Testis (tissue), 5 donors: ENCODE measurements at places on chromosomes 5 and 9.

DNA sequence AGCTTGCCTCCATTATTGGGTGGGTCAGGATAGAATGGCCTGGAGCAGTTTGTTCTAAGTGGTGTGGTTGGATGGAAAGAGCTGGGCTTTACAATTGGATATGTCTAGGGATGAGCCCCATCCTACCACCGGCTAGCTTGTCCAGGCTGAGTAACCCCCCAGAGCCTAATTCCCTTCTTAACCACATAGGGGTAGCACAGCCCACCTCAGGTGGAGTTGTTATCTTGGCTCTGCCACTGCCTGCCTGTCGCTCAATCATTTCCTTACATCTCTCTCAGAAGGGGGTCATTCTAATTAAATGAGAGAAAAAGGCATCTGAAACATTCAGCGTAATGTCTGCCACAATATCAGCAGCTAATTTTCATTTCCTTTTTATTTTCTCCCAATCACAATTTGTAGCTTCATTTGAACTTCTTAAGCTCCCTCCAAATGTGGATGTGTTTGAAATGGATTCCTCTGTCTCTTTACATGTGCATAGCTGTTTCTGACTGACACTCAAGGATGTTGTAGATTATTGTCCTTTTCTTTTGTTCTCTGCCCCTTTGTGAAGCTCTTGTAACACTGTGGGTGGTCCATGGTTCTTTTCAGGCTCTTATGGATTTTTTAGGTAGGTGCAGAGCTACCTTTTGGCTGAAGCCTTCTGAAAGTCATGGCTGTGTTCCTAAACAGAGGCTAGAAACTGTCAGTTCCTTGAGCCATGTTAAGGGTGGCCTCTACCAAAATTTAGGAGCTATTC is 383.1 kb upstream of the KLF4 start:
- no peak for DNase-seq

GRCh38 chr9:34163434-34163833 is 15.4 kb upstream of the UBAP1 start:
- DNase-seq = no peak

GRCh38 chr5:7494481-7495130 is 98.7 kb downstream of the ADCY2 start:
- DNase-seq = no peak

DNA sequence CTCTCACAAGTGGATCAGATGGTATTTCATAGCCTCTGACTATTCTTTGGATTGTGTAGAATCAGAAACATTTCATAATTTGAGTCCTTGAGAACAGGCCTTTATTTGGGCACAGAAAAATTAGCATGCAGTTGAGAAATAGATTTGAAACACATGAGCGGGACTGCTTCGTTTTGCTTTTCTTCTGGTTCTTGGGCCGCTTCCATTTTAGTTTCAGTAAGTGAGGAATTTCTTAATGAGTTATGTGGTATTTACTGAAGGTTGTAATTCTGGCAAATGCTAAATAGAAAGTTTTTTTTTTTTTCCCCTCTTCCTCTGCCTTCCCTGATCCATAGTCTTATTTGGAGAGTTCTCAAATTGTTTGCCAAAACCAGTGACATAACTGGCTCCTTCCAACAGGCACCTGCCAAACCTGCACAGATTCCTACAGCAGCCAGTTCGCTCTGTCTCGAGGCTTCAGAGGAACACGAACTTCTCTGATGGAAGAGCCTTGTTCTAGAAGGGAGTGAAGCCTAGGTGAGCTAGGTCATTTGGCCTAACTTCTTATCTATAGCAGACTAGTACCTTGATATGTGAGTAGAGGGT is 71.2 kb upstream of the SLC28A3 start:
- no peak for DNase-seq

GRCh38 chr9:14616188-14616982 is 76.8 kb downstream of the ZDHHC21 start:
- no peak for DNase-seq

GRCh38 chr9:22030101-22030598 is 21.0 kb upstream of the CDKN2B start:
- no peak for DNase-seq

- DNase-seq = no peak
These were observed 42.5 kb downstream of the SEMA4D start for GRCh38 chr9:89455356-89455824.

DNA sequence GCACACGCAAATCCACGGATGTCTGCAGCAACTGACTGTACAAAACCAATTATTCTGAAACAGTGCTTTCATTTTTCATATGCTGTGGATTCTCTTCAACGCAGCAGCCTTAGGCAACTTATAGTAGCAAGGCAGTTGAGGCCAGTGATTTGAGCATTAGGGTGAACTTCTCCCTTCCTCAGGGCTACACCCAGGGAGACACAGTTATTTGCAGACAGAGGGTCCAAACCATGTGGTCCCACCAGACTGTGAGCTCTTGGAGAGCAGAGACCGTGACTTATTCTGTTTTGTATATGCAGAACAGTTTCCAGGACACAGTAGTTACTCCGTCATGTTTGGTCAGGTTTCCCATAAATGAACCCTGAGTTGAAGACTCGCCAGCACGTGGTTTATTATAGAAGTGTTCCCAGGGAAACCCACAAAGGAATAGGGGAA is 19.0 kb upstream of the WHRN start:
- no peak for DNase-seq

DNA sequence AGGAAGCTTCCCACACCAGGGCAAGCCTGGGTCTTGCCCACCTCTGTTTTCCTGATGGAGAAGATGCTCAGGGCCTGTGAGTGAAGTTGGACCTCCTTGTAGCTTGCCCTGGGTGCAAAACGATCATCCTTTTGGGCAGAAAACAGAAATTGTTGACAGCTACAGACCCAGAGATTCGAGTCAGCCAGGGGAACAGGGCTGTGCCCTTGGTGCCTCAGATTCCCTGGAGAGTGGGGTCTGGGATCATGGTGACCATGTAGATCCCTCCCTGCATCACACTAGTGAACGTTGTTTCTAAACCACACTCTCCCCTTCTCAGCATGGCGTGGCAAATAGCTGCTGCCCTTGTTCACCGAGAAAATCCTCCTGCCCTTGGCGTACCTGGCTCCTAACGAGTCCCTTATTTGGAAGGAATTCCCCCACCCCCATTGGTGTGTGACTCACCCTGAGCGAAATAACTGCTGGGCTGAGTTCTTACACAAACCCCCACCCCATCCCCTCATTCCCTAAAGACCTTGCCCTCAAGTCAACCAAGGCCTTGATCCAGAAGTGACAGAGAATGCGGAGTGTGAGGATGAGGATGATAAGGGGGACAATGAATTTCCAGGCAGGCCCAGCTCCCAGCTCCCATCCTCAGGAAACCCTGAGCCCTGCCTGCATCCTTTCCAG is 1.1 kb upstream of the DCANP1 start:
- DNase-seq = no peak

DNA sequence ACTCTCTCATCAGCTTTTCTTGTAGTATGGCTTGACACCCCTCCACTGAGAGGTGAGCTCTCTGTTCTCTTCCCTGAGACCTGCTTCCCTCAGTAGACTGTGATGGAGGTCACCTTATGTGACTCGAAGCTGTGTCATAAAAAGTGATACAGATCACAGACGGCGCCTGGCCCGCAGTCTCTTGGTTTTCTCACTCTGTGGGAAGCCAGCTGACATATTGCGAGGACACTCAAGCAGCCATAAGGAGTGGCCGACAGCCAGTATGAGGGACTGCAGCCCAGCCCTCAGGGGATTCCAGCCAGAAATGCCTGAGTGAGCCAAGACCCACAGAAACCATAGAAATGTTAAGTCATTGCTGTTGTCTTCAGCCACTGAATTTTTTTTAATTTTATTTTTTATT is 38.0 kb downstream of the GADD45G start:
- DNase-seq = no peak

DNA sequence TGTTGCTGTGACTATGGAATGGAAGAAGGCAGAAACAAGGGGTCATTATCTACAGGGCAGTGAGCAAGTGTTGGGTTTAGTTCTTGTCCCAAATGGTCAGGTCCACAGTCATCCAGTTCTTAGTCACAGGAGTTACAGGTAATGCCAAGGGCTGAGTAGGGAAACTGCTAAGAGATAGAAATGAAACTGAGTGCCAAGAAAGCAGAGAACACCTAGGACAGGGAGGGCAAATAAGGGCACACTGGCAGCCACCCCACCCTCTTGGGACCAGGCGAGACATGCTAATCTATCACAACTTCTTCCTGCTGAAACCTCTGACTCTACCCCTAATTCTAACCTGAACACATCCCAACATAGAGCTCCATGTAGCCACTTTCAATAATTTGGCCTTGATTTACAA is 103.2 kb downstream of the KLF4 start:
- no peak for DNase-seq

DNA sequence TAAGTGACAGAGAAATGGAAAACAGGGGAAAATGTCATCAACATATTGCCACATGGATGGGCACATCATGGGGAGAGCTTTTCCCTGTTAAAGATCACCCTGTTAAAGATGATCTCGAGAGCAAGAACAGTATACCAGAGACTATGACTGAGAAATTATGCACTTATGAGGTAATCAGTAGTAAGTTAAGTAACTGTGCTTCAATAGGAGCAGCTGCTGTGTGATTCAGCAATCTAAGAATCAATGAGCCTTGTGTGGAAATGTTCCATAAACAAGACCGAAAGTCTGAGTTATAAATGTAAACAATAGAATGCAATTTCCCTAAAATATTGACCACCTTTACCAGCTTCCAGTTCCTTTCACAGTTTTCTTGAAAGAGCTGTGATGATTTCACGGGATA is 582.3 kb downstream of the CAAP1 start:
- no peak for DNase-seq

GRCh38 chr5:119583684-119584083 is 45.7 kb upstream of the FAM170A start:
- DNase-seq = no peak

DNA sequence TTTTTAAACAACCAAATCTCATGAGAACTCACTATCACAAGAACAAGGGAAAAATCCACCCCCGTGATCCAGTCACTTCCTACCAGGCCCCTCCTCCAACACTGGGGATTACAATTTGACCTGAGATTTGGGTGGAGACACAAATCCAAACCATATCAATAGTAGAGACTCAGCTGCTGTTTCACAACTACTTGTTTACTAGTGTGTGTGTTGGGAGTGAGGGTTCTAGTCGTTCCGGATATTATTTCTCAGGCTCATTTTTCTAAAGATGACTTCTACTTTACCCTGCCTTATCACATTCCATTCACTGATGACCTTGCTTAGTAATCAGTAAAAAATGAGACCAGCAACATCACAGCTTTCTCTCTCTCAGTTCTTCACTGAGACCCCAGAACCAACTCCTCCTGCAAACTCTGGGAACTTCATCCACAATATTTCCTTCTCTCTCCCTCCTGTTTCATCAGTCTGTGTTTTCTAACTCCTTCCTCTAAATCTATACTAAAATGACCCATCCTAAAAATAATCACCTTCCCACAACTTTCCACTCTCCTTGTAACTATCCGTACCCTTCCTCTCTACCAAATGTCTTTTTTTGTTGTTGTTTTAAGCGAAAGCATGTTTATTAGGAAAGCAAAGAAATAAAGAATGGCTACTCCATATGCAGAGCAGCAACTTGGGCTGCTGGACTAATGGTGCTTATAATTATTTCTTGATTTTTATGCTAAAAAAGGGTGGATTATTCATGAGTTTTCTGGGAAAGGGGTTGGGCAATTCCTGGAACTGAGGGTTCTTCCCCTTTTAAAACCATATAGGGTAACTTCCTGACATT is 121.5 kb upstream of the SPRY4 start:
- DNase-seq = peak; percentile 17

GRCh38 chr5:89428624-89429023 is 545.6 kb upstream of the MEF2C start:
- DNase-seq = no peak

DNA sequence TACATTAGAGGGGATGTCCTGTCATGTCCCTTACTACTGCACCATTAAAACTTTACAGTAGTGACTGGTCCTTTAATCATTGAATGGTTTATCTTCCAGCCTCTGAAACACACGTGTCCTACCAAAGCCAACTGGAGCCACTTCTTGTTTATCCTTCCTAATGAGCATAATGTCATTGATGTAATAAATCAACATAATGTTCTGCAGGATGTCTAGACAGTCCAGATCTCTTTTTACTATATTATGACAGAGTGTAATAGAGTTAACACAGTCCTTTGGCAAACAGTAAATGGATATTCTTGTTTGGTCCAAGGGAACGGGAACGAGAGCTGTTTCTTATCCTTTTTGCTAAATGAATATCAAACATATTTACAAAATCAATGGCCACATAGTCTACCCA is 88.1 kb upstream of the PTPRD start:
- no peak for DNase-seq

GRCh38 chr5:4540375-4541173 is 599.6 kb upstream of the ADAMTS16 start:
- no peak for DNase-seq

GRCh38 chr9:88503845-88504764 is 30.9 kb upstream of the NXNL2 start:
- DNase-seq = no peak

- DNase-seq = no peak
These were observed 18.3 kb downstream of the ACTL7B start for GRCh38 chr9:108837530-108837929.

DNA sequence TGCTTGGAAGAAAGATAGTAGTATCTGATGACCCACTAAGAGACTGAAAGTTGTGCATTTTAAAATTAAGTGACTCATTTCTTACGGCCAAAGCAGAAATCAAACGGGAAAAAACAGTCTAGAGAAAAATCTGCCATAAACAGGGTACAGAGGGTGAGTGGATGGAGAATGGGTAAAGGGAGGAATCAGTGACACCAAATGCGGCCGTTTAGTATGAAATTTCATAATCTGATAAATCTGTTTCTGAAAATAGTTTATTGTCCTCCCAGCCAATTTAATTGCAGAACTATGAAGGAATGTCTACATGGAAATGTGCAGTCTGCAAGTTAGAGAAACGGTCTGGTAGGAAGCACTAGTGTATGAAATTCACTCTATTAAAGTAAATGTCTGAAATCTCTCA is 39.5 kb downstream of the ADAMTS12 start:
- DNase-seq = no peak

DNA sequence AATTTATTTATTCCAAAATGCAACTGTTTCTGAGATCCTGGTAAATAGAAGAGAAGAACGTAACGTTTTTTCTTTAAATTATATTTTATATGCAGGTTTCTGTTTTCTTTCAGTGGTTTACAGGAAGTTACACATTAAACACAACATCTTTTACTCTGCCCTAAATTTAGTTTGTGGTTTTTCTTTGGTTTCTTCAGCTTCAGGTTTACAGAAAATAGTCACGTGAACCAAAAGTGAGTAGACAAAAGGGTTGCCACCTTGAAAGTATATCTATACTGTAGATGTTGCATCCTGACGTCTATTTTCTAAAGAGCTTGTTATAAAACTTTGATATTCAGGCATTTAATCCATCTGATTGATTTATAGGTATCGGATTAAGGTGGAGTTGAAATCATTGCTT is 1236.6 kb downstream of the MAT2B start:
- DNase-seq = no peak

GRCh38 chr9:99425923-99426842 is 204.1 kb downstream of the SEC61B start:
- DNase-seq = no peak

GRCh38 chr9:127660886-127661741 is 45.7 kb upstream of the CFAP157 start:
- DNase-seq = no peak

GRCh38 chr9:86765746-86766430 is 181.4 kb downstream of the GAS1 start:
- DNase-seq = no peak
